Activated CD4-positive, alpha-beta T cell treated with anti-CD3 and anti-CD28 coated beads for 24 hours (primary cell): ENCODE measurements at places on chromosomes 13 and 19.

GRCh38 chr19:7007859-7008258 lies 13.4 kb downstream of the MBD3L2B start:
- no peak for DNase-seq

DNA sequence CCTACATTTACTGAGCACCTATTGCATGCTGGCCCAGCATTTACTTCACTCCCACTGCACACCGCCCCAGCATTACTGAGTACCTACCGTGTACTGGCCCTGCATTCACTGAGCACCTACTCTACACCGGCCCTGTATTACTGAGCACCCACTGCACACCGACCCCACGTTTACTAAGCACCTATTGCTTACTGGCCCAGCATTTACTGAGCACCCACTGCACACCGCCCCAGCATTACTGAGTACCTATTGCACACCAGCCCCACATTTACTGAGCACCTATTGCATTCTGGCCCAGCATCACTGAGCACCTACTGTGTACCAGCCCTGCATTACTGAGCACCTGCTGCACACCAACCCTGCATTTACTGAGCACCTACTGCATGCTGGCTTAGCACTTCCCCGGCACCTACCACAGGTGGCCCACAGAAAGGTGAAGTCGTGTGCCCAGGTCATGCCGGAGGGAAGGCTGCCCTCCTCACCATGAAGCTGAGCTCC lies 6.9 kb downstream of the TPGS1 start:
- DNase-seq = no peak

DNA sequence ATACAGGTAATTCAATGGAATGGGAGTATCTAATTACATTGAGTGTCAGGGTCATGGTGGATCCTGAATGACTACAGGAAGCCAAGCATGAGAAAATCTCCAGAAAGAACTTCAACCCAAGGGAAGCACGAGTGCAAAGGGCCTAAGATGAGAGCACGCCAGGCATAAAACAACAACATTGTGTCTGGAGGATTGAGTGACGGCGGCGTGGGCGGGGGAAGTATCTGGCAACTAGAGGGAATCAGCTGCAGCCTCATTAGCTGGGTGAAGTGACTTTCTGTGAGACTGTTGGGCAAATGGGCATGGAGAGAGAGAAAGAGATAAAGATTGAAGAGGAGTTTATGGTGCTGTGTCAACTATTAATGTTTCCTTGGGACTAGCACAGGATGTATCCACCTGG lies 194.3 kb downstream of the GPC6 start:
- DNase-seq = no peak

DNA sequence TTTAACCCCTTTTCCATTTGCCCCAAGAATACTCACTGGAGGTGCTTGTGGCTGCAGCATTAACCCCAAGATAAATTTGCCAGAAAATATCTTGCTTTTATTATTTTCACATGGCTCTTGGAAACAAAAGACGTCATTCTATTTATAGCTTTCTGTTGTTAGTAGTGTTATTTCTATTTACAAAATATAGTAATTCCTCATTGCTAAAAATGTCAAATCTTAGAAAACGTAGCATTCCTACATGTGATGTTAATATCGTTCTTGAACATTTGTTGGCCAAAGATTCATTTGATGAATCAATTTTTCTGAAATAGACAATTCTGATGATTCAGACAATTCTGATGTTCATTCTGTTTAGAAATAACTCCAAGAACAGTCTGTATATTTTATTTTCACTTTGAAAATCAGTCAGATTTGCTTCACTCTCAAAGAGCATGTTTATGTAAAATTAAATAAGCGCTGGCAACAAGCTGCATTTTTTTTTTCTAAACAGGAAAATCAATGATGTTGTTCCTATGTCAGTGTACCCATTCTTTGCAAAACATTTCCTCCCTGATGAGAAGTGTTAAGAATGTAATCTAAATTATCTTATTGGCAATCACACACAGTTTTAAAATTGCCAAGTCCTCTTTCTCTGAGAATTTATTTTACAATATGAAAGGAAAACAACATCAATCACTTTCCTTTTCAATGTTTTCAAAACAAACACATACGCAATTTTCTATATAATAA lies 334.0 kb downstream of the KCTD12 start:
- no peak for DNase-seq

GRCh38 chr19:40224342-40225150 lies 1.9 kb downstream of the CCNP start:
- no peak for DNase-seq

DNA sequence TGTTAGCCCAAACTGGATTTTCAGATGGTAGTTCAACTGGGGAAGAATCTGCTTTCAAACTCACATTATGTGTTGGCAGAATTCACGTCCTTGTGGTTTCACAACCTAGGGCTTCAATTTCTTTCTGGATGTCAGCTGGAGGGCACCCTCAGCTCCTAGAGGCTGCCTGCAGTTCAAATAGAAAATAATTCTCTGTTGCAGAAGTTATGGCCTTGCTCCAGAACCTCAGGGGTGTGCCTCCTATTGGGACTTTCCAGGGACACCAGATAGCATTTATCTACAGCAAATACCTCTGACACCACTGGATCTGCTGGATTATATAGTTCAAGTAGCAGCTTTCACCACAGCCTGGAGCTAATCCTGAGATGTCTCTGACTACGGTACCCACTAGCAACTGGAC lies 11.8 kb upstream of the RB1 start:
- no peak for DNase-seq

- DNase-seq = no peak
Measured at GRCh38 chr13:69199664-69200063, 908.0 kb upstream of the ATXN8OS start.

- no peak for DNase-seq
Measured at GRCh38 chr19:5150902-5151741, 182.2 kb downstream of the KDM4B start.

- no peak for DNase-seq
Measured at GRCh38 chr13:30032263-30032662, 181.8 kb upstream of the UBL3 start.

DNA sequence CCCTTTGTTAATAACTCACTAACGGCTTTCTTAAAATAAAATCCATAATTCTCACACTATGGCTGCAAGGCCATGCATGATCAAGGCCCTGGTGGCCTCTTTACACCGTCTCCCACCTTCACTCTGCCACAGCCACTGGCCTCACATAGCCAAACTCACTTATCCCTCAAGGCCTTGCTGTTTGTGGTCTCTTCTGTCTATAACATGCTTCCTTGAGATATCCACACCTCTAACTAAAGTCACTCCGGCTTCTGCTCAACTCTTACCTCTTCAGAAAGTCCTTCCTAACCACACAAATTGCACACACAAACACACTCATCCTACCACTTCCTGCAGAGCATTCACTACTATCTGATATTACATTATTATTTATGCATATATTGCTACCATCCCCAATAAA lies 262.5 kb downstream of the DIAPH3 start:
- DNase-seq = no peak

DNA sequence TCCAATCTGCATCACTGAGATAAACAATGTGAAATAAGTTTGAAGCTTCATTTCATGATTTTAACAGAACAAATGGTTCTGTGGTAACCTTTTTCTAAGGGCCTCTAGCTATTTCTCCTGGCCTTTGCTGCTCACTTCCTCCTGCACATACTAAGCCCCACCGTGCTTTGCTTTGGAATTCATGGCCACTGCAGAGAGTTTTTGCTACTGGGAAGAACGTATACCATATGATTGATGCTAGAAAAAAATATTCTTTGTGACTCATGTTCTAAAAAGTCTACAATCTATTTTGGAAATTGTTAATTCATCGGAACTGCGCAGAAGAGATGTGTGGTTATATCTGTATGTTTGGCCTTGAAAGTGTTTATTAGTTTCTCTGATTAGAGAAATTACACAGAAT lies 747.3 kb downstream of the PCDH9 start:
- no peak for DNase-seq

DNA sequence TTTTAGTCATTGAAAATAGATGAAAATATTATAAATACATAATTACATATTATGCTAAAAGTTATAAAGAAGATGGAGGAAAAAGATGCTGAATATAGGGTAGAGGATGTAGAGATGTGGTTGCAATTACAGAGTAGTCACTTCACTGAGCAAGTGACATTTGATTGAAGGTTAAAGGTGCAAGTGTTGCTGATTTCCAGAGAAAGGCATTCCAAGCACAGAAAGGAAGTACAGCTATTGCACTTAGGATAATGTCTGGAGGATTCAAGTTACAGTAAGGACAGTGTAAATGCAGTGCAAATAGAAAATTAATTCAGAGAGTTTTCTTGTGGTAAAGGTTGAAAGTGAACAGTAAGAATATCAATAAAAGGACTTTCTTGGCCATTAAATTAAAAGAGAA lies 1721.8 kb downstream of the PCDH9 start:
- DNase-seq = no peak

- DNase-seq = no peak
Measured at GRCh38 chr13:35460061-35460460, 16.4 kb downstream of the MAB21L1 start.
